ENCODE measurements at places on chromosomes 5 and 9. TPM values are rescaled to one million over a fixed set of nuclear protein-coding genes. Genes with fewer than 3 reads are reported as not detected.

SARDH gene
- 0.36 TPM for total RNA-seq

TNIP1 gene
- 154 TPM for total RNA-seq

IL7R gene
- total RNA-seq, result 2.3 TPM

NME5 gene
- total RNA-seq, result not detected

DNA sequence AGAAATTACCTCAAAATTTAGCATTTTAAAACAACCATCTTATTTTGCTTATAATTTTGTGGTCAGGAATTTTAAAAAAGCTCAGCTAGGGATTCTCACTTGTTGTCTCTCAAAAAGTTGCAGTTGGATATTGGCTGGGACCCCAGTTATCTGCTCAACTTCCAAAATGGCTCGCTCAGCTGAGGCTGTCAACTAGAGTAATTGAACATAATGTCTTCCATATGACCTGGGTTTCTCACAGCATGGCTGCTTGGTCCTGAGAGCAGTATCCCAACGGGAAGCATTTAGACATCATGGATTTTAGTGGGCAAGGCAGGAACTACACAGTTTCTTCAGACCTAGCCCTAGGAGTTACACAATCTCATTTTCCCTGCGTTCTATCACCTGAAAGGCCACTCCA lies 63.6 kb upstream of the SPEF2 start:
- no peak for DNase-seq

DNA sequence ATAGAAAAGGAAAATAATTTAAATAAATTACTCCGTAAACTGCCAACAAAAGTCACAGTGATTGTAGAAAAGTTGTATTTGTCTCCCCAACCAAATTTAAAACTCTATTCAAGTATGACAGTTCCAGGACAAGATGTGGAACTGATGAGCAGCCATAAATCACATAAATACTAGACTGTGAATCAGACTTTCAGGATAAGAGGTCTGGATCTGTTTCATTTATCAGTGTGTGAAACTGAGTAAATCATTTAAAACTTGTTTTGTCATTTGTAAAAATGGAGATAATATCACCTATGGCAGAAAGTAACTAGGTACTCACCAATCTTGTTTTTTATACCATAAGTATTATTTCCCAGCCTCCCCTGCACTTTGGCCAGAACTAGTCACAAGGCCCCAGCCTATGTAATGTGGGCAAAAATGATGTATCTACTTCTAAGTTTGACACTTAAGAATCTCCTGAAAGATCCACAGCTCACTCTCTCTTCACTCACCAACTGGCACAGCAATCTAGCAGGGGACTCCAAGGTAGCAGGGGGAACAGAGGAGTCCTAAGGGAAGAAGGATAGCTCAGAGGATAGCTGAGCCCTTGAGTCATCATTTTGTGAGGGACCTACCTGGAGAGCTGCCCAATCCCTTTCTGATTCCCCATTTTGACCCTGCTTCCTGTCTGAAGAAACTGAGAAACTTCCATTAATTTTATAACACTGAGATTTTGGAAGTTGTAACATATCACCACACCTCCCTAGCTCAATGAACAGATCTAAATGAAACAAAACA lies 31.6 kb downstream of the TMEM161B start:
- DNase-seq, result no peak

- no peak for DNase-seq
These were observed 75.0 kb upstream of the MSX2 start for GRCh38 chr5:174649391-174649790.

DNA sequence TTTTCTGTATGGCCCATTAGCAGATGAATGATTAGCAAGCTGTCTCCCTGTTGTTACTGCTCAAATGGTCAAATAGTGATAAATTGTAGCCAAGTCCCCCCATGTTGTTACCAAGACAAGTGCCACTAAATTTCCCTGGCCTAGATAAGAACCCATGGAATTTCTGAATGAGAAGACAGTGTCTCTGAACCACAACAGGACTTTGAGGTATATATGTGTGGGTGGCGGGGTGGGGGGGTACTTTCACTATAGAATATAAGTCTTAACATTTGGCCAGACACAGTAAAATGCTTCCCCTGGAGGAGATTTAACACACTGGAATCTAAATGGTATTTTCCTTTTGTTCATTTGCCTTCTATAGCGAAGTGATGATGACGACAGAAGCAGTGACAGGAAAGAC lies 28.7 kb downstream of the XPA start:
- DNase-seq, result no peak

GRCh38 chr9:113589407-113589806 lies 125.9 kb downstream of the RGS3 start:
- DNase-seq, result no peak

DNA sequence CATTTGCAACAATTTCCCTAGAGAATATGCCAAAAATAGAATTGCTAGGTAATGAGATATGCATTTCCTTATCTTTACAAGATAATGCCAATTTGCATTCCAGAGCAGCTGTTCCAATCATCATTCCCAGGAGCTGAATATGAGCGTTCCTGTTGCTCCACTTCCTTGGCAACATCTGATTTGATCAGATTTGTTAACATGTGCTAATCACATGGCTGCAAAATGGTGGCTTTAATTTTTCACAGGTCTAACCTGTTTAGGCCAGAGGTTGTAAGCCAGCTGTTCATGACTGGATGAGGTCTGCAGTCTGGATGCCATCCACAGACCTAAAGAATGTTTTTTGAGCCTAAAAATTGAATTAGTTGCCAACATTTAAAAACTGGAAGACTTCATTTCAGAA lies 220.7 kb upstream of the IL12B start:
- no peak for DNase-seq

All from natural killer cell treated with Interleukin-12 subunit alpha and Interleukin-12 subunit beta and Interleukin-15 and Interleukin-18, amount 100 ng/mL, for 72 hours (primary cell).